ENCODE measurements at places on chromosomes 1 and 21.

GRCh38 chr1:154698320-154699096, 90.5 kb upstream of the ADAR start:
- H3K36me3 ChIP-seq = no peaks in the 10 kb centered on the region
- no peak overlapping the region for H3K27ac ChIP-seq
- no peak for DNase-seq
- no peak overlapping the region for H3K4me3 ChIP-seq
- H3K27me3 ChIP-seq = no peaks in the 10 kb centered on the region

- H3K36me3 ChIP-seq = peaks cover 15% of the 10 kb centered on the region
- H3K4me1 ChIP-seq = peaks cover 99% of the 10 kb centered on the region
- peak overlapping the region; percentile 95 for H3K27ac ChIP-seq
Measured at GRCh38 chr1:12600335-12600734, 17.7 kb downstream of the DHRS3 start.

- H3K4me1 ChIP-seq = no peaks in the 10 kb centered on the region
- no peaks in the 10 kb centered on the region for H3K27me3 ChIP-seq
- no peak overlapping the region for H3K27ac ChIP-seq
- peak; percentile 75 for DNase-seq
- no peak overlapping the region for H3K4me3 ChIP-seq
Measured at GRCh38 chr1:169094897-169095569, 11.5 kb upstream of the ATP1B1 start.

GRCh38 chr1:157249326-157249725, 111.1 kb upstream of the ETV3 start:
- no peak overlapping the region for H3K4me3 ChIP-seq
- DNase-seq = no peak
- H3K36me3 ChIP-seq = no peaks in the 10 kb centered on the region
- H3K27me3 ChIP-seq = peaks cover 5% of the 10 kb centered on the region
- H3K27ac ChIP-seq = no peak overlapping the region
- H3K4me1 ChIP-seq = no peaks in the 10 kb centered on the region

GRCh38 chr1:21518774-21519455, 9.7 kb downstream of the ALPL start:
- H3K27ac ChIP-seq = no peak overlapping the region
- no peak for DNase-seq
- H3K4me1 ChIP-seq = no peaks in the 10 kb centered on the region
- H3K36me3 ChIP-seq = no peaks in the 10 kb centered on the region

GRCh38 chr1:60222360-60223115, 149.0 kb upstream of the C1orf87 start:
- H3K27me3 ChIP-seq = no peaks in the 10 kb centered on the region
- H3K4me3 ChIP-seq = no peak overlapping the region
- peaks cover 12% of the 10 kb centered on the region for H3K4me1 ChIP-seq
- H3K36me3 ChIP-seq = no peaks in the 10 kb centered on the region

- H3K36me3 ChIP-seq = no peaks in the 10 kb centered on the region
- no peaks in the 10 kb centered on the region for H3K4me1 ChIP-seq
- no peaks in the 10 kb centered on the region for H3K27me3 ChIP-seq
- no peak overlapping the region for H3K4me3 ChIP-seq
- no peak overlapping the region for H3K27ac ChIP-seq
- no peak for DNase-seq
Measured at GRCh38 chr21:14523234-14523633, 22.9 kb downstream of the SAMSN1 start.

GRCh38 chr1:29674627-29675326, 438.5 kb downstream of the PTPRU start:
- no peak overlapping the region for H3K27ac ChIP-seq
- H3K36me3 ChIP-seq = no peaks in the 10 kb centered on the region
- H3K27me3 ChIP-seq = no peaks in the 10 kb centered on the region
- H3K4me1 ChIP-seq = no peaks in the 10 kb centered on the region
- DNase-seq = peak; percentile 85
